ENCODE measurements at places on chromosomes 5 and 9.

DNA sequence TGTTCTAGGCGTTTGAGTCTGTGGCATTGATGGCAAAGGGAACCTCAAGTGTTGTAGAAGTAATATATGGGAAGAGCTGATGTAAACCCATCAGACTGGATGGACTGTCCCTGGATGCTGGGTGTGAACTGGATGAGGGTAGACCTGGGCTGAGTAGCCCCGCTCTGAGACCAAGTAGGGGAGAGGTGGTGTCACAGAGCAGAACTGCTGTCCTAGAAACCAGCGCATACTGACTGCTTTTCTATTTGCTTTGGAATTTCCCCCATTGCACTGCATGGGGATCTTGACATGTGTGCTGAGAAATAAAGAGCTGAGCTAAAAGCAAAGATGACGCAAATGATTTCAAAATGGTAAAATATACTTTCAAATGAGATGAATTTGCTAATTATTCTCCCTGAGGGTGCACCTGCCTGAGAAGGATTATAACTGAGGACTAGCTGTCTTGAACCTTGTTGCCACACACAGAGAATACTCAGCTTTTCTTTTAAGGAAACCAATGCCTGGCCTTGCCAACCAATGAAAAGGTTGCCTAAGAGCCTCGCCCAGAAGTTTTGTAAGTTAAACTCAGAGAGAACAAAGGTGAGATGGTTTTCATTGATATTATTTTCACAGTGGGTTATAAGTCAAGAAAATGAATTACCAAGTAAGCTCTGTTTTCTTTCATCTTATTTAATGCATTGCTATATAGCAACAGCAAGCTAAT, 44.8 kb downstream of the NIM1K start:
- no peak for DNase-seq

- DNase-seq = no peak
These were observed 183.2 kb downstream of the GNAQ start for GRCh38 chr9:77848404-77848803.

DNA sequence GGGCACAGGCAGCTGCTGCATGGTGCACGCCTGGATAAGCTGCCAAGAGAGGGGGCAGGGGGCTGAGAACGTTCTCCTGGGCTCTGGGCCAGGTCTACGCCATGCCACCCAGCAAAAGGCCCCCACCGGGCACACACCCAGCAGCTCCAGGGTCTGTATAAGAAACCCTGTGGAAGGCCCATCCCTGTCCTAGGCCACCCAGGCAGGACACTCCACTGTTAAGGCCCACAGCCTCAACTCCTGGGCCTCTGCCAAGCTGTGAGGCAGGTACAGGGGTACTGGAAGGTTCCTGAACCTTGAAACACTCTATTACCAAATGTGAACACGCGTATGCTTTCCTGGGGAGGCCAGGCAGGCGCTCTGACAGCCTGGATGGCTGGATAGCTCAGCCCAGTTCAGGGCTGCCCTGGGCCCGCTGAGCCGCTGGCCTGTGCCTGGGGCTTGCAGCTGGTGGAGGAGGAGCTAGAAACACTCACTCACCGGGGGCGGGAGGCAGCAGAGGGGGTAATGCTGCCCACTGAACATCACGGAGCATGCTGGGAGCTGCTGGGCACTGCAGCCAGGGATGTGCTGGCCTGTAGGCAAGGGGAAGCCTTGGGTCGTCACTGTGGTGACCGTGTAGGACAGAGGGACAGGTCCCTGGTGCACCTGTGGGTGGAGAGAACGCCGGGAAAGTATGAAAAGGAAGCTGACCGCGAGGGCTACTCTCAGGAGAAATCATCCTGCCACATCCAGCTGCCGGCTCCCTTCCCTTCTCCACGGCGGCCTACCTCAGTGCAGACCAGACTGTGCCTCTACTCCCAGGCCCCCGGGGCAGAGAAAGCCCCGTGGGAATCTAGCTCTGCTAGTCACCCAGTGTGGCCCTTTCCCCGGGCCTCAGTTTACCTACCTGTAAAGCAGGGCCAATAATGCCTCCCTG, 6.0 kb downstream of the RNF44 start:
- DNase-seq = no peak

DNA sequence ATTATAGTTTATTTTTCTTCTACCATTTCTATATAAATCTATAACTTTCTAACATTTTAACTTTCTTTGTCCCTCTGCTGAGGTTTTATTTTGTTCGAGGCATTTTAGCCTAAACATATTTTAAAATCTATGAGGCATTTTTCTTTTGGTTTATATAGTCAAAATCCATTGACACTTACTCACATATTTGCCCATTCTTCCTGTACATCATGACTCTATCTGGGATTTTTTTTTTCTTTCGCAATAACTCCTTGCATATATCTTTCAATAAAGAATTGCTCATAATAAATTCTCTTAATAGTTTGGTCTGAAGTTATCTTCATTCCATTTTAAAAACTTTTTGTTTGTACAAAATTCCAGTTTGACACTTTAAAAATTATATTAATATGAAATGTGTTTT, 632.3 kb downstream of the TLE4 start:
- DNase-seq = no peak

- DNase-seq = no peak
These were observed 13.8 kb downstream of the ST8SIA4 start for GRCh38 chr5:100889165-100889743.

- no peak for DNase-seq
These were observed 1.2 kb downstream of the SGCD start for GRCh38 chr5:156328161-156328560.

GRCh38 chr5:12662545-12663314, 758.5 kb upstream of the CTNND2 start:
- no peak for DNase-seq

GRCh38 chr5:65562731-65563701, at the start of the genes CENPK and PPWD1:
TSS of gene CENPK (minus strand) at chr5:65563168. CDS start at chr5:65554907, 8,261 bp downstream.
TSS of gene PPWD1 (plus strand) at chr5:65563296. CDS start at chr5:65563311, 15 bp downstream.
- DNase-seq = peak; percentile 92

DNA sequence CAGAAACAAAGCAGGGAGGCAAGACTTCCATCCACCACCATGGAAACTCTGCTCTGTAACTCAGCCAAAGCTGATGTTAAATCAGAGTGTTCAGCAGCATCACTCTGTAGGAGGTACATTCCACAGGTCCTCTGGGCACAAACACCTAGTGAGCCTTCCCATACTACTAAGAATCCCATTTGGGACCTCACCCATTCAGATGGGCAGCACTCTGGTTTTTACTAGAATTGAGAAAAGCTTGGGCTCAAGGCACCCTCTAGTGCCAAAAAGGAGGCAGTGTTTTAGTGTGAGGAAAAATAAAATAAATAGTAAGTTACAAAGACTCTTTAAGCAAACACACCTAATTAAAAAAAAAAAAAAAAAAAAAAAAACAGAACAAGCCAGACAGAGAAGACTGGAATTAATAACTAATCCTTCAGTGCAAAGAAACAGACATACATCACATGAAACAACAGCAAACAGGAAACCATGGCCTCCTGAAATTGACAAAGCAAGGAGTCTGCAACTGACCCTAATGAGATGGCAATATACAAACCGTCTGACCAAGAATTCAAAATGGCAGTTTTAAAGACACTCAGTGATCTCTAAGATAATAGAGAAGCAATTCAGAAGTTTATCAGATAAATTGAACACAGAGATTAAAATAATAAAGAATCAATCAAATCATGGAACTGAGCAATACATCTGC, 159.5 kb downstream of the GNA14 start:
- no peak for DNase-seq

DNA sequence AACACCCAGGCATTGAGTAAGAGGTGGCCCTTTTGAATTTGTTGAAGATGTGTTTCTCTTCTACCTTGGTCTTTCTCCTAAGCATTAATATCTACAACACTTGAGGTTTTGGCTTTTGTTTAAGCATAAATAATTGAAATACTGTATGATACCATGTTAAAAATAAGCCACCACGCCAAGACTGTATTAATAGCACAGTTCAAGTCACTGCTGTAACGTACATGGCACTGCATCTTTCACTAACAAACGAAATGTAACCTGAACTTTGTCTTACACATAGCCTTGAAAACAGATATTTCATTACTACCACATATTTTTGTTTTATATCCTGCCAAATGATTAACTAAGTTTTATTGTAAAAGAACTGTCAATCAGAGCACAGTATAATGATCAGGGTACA, 112.8 kb downstream of the MLLT3 start:
- no peak for DNase-seq

DNA sequence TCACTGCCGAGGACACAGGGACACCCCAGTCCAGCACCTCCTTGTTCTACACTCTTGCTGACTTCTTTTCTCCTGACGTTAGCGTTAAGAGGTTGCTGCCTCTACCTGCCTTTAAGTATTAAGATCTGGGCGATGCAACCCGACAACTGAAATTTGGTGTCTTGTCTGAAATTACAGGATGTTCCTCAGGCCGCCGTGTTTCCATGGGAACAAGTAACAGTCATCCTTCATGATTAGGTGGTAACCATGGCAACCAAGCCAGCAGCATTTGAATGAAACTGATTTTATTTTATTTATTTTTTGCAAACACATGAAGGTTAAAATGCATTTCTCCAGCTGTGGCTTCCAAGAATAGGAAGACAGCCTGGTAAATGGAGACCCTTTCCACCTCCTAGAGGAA, 20.8 kb downstream of the DAB2IP start:
- no peak for DNase-seq

GRCh38 chr5:92780057-92780456, 801.0 kb downstream of the NR2F1-AS1 start:
- DNase-seq = no peak

DNA sequence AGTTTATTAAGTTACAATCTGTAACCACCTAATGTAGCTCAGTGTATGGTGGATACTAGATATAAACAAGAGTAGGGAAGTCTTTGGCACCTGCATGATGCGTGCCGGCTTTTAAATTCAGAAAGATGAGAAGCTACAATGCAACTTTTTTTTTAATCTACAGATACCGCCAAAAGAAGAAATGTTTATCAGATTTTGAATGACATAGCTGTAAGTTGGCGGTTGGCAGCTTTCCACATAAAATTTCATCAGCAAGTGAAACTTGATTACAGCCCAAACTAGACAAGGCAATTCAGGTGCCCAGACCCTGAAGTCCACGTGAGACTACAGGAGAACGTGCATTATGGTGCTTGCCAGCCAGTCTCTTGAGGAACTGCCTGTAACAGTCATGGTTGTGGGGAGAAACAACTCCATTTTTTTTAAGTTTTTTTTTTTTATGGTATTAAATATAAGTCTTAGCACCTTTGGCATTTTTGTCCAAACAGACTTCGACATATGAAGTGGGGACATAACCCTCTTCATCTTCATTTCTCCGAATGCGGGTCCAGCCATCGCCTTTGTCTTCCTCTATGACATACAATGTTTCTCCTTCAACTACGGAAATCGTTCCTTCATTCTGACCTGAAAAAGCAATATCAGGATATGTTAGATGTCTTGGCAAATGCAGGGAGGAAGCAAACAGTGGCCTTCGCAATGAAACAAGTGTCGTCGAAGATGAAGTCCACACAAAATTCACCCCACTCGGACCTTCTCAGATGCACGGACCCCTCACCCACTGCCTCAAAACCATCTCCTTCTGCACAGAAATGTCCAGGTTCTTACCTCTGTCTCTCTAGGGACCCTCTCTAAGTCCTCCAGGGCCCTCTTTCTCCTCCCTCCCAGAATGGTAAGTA, 60.4 kb downstream of the USP20 start:
- DNase-seq = peak; percentile 52

- no peak for DNase-seq
These were observed 372.4 kb upstream of the PAPPA start for GRCh38 chr9:115781070-115781736.

GRCh38 chr5:135977375-135977928, 22.7 kb upstream of the LECT2 start:
- DNase-seq = peak; percentile 20

DNA sequence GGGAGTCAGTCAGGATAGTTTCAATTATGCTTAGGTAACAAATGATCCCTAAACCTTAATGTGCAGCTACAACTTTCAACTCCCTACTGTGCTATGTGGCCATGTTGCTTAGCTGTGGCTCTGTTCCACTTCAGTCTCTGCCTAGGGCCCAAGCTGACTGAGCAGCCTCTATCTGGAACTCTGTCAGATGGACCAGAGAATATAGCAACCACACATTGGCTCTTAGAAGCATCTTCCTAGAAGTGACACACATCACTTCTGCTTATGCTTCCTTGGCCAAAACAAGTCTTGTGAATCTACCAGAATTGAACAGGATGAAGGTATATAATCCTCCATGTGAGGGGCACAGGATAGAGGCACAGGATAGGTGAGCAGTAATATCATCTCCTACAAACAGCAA, 36.7 kb upstream of the TNC start:
- DNase-seq = no peak

DNA sequence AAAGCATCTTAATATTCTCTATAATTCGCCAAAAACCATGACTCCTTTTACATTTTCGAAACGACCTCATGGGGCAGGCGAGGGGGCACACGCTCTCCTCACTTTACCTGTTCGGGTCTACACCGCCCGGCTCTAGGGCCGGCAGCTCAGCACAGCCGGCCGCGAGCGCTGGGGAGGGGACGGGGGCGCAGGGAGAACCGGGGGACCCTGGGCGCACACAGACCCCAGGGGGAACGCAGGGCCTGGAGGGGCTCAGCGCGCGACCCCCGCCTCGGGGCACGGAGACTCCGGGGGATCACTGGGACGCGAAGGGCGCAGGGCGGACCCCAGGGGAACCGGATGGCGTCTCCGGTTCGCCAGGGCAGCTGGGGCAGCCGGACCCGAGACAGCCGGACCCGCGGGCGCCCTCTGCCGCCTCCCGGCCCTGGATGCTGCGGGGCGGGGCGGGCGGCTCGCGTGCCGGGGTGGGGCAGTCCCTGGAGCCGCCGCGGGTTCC, at the start of gene AHRR:
Gene AHRR (plus strand): TSS at position 485 of the 496 bp plus-strand sequence. CDS start 22,189 bp downstream, outside the sequence.
- no peak for DNase-seq
